NCI-H187 (cell line): ENCODE measurements at places on chromosomes 5 and 9.
A peak's percentile ranks its signal among the peaks of the same experiment; 100 is the strongest.

GRCh38 chr5:91386120-91386519 is 3.0 kb upstream of the ARRDC3 start:
- no peak for DNase-seq

DNA sequence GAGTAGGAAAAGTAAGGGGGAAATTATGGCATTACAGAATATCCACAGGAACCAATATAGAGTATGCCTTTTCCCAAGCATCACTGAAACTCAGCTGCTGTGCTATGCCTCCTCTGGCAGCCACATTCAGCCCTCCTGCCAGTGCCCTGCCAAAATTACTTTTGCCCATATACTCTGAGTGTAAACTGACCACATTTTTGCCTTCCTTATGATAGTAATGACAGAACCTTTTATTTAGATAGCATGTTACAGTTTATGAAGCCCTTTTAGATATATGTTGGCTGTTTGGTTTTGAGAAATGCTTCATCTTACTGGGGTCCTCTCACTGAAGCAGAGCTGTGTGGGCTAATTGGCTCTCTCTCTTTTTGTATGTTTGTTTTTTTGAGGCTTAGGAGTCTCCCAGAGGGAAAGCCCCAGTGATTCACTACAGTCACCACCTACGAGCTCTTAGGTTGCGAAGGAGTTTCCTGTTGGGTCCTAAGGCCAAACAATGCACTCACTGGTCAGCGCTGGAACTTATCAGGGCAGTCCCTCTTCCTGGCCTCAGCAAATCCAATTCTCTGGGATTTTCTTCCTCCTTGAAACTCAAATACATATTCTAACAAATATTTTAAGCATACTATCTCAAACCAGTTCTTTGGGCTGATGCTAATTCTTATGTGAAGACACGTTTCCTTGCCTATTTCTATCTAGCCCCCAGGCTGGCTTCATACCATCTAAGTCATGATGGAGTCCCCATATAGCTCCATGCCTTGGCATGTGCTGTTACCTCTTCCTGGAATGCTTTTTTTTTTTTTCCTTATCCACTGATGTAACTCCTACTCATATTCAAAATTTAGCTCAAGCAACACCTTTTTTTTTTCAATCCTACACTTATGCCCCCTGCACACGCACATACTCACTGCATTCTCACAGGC is 3.7 kb downstream of the PHF24 start:
- no peak for DNase-seq

DNA sequence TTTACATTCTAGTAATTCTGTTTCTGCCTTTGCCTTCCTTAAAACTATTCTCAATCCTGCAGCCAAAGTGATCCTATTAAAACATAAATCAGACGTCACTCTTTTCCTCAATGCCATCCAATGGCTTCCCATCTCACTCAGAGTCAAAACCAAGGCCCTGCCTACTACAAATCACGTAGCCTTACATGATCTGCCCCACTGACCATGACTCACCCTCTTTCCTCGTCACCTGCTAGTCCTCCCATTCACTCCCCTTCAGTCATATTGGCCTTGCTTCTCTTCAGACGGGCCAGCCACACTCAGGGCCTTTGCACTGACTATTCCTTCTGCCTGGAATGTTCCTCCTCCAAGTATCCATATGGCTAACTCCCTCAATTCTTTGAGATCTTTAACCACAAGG is 39.0 kb upstream of the DMXL1 start:
- DNase-seq, result no peak

- peak; percentile 46 for DNase-seq
Measured at GRCh38 chr5:10233505-10233904, 16.2 kb downstream of the ATPSCKMT start.

- DNase-seq, result no peak
Measured at GRCh38 chr5:154358516-154359220, 87.1 kb upstream of the SAP30L start.

- DNase-seq, result no peak
Measured at GRCh38 chr9:121226175-121226574, 24.5 kb upstream of the RAB14 start.

GRCh38 chr5:168268949-168269936 is 22.2 kb upstream of the WWC1 start:
- peak; percentile 91 for DNase-seq
